ENCODE measurements at places on chromosomes 2 and 18.

DNA sequence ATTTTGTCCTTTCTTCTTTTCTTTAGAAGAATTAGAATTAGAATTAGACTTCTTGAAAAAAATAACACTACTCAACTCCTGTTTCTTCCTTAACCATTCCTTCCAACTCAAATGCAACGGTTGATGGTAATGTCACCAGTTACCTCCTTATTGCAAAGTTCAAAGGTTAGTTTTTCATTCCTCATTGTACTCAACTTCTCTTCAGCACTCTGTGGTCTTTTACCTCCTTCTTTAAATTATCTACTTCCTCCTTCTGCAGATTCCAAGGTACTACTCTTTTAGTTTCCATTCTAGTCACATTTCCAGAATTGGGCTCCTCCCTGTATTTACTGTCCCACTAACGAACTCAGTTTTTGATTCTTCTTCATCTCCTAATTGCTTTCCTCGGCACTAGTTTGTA is 700.7 kb downstream of the SATB2 start:
- no peak for DNase-seq

- DNase-seq = peak; percentile 88
Observed at GRCh38 chr18:59139291-59139614, 431 bp upstream of the SEC11C start.

DNA sequence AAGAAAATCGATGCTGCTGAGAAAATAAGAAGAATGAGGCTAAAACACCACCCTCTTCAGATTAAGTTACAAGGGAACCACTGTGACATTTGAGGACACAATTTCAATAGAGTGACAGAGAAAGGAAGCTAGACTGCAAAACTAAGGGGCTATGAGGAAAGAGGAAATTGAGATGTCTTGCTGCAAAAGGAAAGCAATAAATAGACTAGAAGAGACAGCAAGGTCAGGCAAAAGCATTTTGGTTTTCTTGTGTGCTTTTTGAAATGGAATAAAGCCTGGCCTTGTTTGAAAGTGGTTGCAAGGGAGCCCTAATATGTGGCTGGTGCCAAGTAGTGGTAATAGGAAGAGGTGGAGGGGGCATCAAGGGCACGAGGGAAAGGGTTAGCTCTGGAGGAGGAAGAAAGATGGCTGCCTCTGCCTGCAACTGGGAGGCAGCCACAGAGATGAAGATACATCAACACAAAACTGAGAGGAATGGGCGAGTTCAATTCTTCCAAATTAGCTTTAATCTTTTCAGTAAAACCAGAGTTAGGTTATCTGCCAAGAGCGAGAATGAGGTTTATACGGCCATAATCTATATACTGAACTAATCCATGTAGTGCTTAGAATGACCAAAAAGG is 1.2 kb upstream of the MRO start:
- DNase-seq = no peak

DNA sequence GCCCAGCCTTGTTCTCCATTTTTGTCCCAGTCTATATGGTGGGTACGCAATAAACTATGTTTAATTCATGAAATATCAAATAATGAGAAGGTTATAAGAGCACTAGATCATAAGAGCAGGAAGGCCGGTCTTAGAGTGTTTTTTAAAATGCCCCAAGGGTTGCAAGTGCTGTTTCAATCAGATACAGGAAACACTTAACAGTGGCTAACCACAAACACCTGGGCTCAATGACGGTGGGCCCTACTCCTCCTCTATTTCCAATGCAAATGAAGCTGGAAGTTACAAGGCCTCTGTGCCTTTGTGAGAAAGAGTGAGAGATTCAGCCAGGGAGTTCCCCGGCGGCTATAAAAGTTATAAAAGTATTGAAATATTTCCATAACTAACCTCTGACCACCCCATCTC is 18.9 kb upstream of the WDR33 start:
- no peak for DNase-seq

DNA sequence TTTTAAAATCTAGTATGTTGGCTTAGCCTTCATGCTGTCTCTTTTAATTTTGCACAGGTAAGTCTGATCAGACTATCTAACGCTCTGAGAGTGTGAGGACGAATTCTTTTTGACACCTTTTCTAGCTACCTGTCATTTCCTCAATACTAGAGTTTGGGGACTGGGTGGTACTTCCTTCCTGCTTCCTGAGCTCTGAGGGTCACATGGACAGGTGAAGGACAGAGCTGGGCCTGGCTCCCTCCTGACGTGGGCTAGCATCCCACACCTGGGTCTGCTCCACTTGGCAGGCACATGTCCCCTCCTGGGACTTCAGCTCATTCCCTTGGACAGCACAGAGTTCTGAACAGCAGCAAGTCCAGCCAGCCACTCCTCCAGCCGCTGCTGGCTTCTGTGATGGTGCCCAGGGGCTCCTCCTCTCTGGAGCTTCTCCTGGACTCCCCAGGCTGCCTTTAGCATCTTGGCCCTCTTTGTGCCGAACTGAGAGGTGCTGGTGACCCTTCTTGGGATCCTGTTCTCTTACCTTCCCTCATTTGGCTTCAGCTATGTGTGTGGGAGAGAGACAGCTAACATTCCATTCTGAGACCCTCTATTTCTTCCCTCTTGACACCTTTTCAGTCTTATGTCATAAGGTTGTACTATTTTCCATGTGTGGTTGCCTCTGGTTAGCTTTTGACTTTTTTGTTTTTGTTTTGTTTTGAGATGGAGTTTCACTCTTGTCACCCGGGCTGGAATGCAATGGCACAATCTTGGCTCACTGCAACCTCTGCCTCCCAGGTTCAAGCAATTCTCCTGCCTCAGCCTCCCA is 106.9 kb downstream of the B3GNT2 start:
- no peak for DNase-seq

- DNase-seq = no peak
Observed at GRCh38 chr18:11147962-11148679, 1.2 kb downstream of the PIEZO2 start.

GRCh38 chr2:96637385-96638143 is 548 bp downstream of the KANSL3 start:
- peak; percentile 51 for DNase-seq

GRCh38 chr2:85635636-85636035 is 19.6 kb downstream of the USP39 start:
- DNase-seq = no peak

- no peak for DNase-seq
Observed at GRCh38 chr2:188518381-188518780, 226.7 kb downstream of the GULP1 start.

- no peak for DNase-seq
Observed at GRCh38 chr2:71554706-71555056, 101.3 kb downstream of the DYSF start.

DNA sequence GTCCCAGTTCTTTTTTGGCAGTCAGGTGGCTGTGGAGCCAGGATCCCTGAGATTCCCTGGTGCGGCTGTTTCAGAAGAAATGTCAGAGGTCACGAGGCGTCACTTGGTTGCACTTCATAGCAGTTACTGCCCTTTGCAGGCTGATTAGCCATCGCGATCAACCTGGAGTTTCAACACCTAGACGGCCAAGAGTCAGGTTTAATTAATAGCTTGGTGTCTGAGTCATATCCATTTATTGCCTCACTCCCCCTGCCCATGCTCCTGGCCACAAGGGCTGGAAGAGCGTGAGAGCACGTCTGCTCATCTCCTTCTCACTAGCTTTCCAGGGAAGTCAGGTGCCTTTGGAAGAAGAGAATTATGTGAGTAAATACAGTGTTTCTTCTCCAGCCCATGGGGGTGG is 552.3 kb downstream of the TSN start:
- no peak for DNase-seq

DNA sequence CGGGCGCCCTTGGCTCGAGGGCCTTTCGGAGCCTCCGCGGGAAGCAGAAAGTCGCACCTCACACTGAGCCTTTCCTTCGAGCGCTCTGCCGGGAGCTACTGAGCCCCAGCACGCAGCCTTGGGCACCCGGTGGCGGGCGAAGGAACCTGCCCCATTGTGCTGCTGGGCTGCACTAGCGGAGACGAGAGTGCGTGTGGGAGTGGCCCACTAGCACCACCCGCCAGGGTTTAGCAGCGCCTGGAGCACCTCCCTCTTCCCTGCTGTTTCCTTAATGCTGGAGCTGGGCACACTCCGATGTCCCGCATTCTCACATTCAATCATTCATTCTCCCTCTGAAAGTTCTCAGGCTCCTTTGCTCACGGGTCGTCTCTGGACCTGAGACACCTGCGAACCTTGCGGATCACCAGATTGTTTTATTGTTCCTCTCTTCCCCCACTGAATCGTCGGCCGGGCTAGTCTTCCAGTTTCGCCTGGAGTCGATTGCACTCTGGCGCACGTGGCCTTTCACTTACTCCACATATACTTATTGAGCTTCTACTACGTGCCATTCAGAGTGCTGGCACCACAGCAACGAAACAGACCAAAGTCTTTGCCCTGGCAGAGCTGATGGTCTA is 8.5 kb upstream of the PAX3 start:
- DNase-seq = no peak

- no peak for DNase-seq
Observed at GRCh38 chr2:43005975-43006833, 213.8 kb upstream of the HAAO start.

DNA sequence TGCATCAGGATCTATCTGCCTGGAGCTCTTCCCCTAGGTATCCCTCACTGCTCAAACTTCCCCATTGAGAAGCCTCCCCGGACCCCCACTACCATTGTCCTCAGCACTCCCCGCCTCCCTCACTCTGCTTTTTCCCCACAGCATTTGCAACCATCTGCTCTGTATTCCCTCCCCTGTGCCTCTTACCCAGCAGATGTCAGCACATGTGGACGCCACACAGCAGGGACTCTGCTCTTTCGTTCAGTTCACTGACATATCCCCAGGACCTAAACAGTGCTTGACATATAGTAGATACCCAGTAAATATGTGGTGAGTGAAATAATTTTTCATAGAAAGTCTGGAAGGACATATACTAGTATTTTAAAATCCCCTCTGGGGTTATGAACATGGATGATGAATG is 101.1 kb downstream of the TMEM247 start:
- no peak for DNase-seq

DNA sequence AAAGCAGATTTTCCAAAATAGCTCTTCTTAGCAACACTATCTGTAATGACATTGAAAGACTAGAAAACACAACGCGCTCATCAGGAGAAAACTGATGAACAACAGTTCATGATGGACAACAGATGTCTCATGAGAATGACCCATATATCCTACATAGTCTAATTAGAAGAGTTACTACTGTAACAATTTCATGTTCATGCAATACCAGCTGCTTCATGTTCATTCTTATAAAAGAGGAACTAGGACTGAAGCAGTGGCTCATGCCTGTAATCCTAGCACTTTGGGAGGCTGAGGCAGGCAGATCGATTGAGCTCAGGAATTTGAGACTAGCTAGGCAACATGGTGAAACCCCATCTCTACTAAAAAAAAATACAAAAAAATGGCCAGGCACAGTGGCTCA is 22.7 kb downstream of the TRAPPC8 start:
- DNase-seq = no peak

DNA sequence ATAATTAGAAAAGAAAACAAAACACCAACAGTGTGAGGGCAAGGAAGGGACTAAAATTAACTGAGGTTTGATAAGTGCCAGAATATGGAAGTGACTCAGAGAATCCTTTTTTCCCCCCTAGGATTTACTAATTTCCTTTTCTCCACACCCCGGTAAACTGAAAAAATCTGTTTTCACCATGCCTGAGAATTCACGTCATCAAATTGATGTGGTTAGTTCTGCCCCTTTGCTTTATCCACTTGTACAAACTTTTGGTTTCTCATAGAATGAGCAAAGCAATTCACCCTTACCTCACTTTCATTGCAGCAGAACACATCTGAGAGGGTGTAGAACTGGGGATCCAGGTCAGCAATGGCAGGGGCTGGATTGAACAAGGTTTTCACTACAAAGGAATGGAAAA is 57.8 kb downstream of the RBKS start:
- no peak for DNase-seq

DNA sequence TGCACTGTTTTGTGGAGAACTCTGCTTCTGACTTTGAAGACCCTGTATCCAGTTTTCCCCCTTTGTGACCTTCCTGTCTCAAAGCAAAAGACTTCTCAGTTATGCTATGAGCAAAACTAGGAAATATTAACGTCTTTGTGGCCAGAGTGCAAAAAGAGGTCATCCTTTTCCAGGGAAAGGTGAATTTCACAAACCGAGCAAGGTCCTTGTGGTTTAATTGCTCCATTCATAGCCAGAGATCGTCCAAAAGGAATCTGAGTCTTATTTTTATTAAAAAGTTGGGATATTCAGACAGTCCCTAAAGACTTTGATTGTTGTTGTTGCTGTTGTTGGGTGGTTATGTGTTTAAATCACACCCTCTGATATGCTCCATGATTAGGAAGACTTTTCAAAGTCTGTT is 77.4 kb downstream of the NAB1 start:
- no peak for DNase-seq

DNA sequence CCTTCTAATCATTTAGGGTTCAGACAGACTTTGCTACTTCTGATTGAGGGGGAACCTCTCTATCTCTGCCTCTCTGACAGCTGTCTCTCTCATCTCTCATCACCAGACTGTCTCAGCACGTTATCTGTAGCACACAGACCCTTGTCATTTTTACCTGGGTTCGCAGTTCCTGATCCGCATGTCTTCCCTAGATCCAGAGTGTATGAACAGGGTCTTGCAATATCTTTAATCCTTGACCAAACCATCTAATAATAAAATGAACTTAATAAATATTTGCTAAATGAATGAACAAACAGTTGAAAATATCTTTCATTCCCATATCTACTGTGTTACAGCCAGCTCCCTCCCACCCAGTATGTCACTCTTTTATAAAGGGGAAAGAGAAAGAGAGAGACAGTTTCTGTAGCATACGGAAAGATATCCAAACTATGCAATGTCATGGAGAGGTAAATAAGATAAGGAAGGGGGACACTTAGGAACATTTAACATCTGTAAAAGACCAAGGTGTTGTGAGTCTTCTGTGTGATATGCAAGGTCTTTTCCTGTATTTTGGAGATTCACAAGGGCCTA is 507.6 kb downstream of the SUCLG1 start:
- no peak for DNase-seq

- DNase-seq = no peak
Observed at GRCh38 chr2:148617219-148617618, 27.3 kb upstream of the EPC2 start.

DNA sequence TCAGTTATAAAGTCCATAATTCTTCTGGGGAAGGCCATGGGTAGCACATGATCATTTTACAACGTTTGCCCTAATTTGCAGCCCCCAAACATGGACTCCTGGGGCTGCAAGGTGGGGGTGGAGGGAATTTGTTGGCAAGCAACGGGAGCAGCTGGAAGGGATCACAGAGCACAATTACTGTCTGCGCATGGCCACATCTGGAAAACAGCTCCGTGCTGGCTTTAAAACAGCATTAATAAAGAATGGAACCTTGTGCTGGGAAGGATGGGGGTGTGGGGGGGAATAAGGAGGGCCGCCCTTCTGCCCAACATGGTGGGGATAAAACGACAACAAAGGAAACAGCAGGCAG is 60.9 kb upstream of the SLC14A2 start:
- no peak for DNase-seq
